ENCODE measurements at places on chromosomes 2 and 18. TPM values are rescaled to one million over a fixed set of nuclear protein-coding genes. Genes with fewer than 3 reads are reported as not detected.

SERPINB10 gene
- not detected for total RNA-seq

GRCh38 chr2:206863196-206863595, 76.1 kb upstream of the CPO start:
- no peak for DNase-seq

DNA sequence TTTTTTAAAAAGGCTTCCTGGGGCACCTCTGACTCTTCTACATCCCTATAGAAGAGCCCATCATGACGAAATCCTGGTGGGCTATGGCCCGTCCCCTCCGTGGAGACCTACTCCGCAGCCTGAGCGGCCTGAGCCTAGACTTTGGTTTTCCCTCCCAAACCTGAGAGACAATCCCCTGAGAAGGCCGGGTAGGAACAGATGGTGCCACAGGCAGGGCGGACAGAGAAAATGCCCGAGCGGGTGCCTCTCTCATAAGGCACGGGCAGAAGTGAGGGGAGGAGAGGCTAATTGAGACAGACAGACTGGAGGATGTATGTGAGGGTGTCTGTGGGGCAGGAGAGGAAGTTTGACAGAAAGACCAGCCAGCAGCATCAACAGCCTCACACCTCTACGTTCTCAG, 20.2 kb upstream of the SFXN5 start:
- no peak for DNase-seq

- peak; percentile 36 for DNase-seq
Measured at GRCh38 chr2:157307021-157307420, 18.6 kb downstream of the ERMN start.

DNA sequence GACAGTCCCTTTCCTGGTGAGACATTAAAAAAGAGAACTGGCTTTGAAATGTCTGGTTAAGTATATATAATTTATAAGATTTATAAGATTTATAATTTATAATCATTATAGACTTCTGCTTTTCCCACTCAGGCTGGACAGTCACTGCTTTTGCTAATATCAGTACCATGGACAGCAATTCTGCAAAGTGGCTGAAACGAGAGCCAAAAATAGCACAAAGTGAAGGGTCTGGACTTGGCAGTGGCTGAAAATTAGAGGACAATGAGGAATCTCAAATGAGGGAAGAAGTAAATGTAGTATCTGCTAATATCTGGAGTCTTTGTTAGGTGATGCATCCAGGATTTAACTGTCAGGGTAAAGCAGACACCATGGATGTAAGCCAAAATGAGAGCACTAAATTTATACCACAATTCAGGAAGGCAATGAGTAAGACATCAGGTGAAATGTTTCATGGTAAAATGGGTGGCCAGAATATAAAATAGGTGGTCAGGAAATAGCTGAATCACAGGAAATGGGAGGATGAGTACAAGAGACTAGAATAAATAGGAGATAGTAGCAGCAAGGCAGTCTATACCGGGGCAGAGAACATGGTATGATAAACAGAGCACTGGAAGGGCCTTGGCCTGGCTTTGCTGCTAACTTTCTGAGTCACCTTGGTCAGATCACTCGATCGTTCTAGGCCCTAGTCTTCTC, 39.6 kb upstream of the BOD1L2 start:
- peak; percentile 18 for DNase-seq

DNA sequence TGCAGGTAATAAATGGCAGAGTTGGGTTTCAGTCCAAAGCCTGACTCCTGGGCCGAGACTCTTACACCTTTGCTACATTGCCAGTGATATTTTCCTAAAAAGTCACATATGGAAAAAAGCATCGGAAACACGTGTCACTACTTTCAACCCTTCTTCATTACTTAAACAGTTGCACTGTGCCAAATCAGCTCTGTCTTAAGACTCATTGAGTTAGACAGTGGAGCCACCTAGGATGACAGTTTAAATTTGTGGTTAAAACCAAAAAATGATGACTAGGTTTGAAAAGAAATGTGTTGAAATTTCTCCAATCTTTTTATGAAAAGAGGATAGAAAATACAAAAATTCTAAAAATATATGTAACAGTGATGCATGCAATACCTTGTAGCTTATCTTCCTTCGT, 97.5 kb downstream of the TMEM247 start:
- no peak for DNase-seq

- DNase-seq: peak; percentile 84
Measured at GRCh38 chr18:74796841-74797576, 199.3 kb downstream of the ZNF407 start.

MATN3 gene
- total RNA-seq: 13.3 TPM

DNA sequence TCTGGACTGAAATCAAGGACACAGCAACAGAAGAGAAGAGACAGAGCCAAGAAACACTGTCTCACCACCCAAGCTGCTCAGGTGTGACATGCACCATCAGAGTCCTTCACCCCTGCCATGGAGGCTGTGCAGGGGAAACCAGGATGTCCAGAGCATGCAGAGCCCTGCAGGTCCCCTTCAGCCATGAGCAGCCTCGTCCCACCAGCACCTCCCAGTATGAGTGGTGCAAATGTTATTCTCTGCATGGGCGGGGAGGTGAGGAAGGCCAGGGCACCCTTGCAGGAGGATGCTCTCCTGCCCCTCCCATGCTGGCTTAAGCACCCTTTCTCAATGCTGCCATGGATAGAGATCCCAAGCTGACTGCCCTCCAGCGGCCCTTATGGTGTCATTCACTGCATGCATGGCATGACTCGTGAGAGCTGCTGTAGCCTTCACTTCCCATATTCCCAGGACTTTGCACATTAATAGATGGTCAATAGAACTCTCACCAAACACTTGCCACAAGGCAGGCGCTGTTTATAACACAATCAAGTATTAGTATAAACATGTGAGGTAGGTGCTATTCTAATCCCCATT, 171.0 kb downstream of the ANAPC1 start:
- DNase-seq: no peak

DNA sequence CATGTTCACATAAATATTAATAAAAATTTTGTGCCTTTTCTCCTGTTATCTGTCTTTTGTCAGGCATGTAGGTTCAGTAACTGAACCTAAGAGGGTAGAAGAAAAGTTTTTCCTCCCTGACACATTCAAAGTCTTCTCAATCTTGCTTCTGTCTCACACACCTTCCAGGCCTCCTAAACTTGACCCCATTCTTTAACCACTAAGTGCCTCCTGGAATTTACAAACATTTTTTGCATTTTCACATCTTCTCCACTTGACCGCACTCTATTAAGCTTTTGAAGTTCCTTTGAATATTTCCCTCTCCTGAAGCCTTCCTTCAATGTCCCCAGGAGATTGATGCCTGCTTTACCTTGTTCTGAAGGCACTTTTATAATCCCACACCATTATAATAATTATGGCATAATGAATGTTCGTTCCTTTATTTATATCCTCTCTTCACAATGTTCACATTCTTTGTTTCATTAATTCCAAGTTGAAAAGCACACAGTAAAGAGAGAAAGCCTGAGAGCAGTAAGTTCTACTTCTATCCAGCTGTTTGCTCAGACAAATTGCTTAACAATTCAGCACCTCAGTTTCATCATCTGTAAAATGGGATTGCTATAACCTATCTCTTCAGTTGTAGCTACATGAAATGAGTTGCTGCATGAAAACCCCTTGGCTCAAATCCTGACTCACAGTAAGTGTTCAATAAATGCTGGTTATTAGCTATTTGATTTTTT, 184.8 kb upstream of the KLHL29 start:
- DNase-seq: no peak

DNA sequence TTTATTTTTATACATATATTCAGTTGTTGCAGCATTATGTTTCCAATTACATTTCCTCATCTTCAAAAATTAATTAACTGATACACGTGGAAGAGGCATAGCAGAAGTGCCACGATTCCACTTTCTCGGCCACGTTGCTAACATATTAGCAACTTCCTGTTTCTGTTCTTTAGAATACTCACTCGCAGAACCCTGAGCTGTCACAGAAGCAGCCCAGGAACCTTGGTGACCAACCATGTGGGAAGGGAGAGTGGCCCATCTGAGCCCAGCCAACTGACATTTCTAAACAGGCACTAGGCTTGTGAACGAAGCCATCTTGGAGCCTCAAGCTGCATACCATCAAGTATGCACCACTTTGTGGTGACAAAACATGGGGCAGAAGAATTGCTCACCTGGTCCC, 350.1 kb downstream of the CBLN2 start:
- DNase-seq: no peak

GRCh38 chr2:99421469-99421868, 68.3 kb downstream of the REV1 start:
- DNase-seq: peak; percentile 8

GPR55 gene
- 0.12 TPM for total RNA-seq

DNA sequence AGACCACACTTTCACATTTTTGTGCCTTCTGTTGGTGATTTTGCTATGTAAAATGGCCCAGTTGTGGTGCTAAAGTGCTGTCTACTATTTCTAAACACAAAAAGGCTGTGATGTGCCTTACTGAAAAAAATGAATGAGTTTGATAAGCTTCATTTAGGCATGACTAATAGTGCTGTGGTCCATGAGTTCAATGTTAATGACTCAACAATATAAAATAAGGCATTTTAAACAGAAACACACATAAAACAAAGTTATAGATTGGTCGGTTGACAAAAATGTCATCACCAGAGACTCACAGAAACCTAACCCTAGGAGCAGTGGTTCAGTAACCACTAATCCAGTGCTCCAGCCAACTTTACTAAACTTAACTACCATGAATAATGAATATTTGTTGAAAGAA, 160.0 kb downstream of the DNAH6 start:
- peak; percentile 66 for DNase-seq

- peak; percentile 26 for DNase-seq
Measured at GRCh38 chr2:210899131-210899530, 342.7 kb downstream of the CPS1 start.

DNA sequence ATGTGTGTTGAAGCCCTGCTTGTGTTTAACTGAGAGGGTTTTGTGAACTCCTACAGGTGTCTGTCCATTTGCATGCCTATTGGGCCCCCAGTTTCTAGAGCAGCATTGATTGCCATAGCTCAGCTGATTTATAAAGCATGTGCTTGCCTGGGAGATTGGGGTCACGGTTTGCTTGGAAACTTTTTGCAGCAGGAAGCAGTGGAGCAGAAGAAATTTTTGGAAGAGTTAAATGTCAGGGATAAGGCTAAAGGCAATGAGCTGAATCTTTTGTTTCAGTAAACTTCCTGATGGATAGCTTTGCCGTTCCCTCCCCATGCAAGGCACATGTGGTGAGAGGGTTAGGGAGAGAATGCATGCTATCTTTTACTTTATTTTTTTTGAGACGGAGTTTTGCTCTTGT, 102.2 kb downstream of the PTPRM start:
- no peak for DNase-seq

- no peak for DNase-seq
Measured at GRCh38 chr2:122108186-122108585, 352.7 kb downstream of the TSN start.

DNA sequence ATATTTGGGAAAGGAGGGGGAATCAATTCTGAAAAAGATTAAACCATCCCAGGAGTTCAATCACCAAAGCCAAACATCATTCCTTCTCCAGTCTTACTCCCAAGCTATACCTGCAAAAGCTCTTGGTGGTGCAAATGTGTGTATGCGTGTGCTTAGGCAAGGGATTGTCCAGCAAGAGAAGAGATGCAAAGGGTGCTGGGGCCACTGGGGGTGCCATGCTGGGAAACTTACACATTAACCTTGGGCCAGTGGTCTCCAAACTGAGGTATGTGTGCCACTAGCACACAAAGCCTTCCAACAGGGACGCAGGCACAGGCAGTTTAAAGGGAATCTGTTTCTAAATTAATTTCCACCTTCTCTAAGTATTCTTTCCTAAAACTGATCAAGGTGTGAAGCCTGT, 307.9 kb downstream of the NBAS start:
- no peak for DNase-seq

TCF23 gene
- not detected for total RNA-seq

DNA sequence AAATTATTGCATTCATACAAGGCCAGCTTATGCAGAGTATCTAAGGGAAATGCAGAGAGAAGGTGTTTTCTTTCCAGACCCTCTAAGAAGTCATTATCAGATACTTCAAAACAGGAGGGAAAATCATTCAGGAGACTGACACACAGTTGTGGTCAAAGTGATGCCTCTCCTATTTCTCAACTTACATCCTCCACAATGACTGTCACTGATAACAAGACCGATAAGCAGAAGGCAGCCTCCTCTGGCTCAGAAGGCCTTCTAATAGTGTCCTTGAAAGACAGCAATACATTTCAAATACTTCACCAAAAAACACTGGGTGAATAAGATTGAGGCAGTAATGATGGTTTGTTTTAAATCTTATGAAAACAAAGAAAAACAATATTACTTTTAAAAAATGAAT, 199.7 kb downstream of the PIEZO2 start:
- DNase-seq: no peak

DNA sequence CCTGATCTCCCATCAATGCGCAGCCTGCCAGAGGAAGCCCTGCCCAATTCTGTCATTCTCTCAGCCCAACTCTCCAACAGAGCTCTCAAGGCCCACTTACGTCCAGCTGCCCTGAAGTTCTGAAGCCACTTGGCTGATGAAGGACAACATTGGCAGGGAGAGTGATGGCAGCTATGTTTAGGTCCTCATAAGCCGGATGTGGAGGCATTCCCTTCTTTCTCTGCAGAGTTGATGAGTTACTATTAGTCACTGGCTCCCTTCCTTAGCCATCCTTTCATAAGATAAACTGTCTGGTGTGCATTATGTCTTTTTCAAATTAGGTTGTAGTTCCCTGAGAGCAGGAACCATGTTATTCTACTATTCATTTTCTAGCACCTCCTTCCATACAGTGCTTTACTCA, 22.5 kb upstream of the TACR1 start:
- DNase-seq: peak; percentile 76

All from astrocyte (in vitro differentiated cells and primary cell).